T47D (cell line): ENCODE measurements at places on chromosomes 5 and 9.

GRCh38 chr9:1837453-1838084, 177.6 kb upstream of the SMARCA2 start:
- peak; percentile 37 for DNase-seq

GRCh38 chr9:24846248-24846912, 300.7 kb upstream of the IZUMO3 start:
- DNase-seq = no peak

- no peak for DNase-seq
These were observed 4.0 kb downstream of the SQSTM1 start for GRCh38 chr5:179824745-179825112.

GRCh38 chr9:68975365-68976043, 38.4 kb downstream of the PRKACG start:
- DNase-seq = no peak

GRCh38 chr5:4613440-4613839, 526.7 kb upstream of the ADAMTS16 start:
- no peak for DNase-seq

DNA sequence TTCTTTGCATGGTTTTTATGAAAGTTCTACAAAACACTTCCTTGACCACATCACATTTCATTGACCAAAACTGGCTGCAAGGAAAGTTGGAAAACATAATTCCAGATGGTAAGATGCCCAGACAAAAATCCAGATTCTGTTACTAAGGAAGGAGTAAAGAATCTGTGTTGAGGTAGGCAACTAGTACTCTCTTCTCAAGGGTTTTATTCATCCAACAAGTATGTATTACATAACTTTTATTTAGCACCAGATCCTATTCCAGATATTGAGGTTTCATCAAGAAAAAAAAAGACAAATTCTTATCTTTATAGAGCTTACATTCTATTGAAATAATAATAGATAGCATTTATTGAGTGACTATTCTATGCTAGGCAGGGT, 43.2 kb upstream of the UGCG start:
- no peak for DNase-seq

GRCh38 chr5:31049936-31050704, 143.4 kb upstream of the CDH6 start:
- DNase-seq = no peak

DNA sequence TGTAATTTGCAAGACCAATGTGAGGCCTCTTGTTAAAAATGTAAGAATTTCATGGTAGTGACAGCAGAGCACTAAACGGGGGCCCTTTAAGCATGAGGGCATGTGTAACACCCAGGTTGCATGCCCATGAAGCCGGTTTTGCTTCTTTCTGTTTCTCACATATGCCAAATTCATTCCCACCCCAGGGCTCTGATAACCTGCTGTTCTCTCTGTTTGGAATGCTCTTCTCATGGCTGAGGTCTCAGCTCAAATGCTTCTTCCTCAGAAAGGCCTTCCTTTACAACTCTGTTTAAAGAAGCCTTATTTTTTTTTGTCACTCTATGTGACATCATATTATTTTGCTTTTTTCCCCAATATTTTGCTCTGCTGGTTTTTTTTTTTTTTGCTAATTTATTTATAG, 369.0 kb downstream of the KIAA0825 start:
- DNase-seq = no peak

DNA sequence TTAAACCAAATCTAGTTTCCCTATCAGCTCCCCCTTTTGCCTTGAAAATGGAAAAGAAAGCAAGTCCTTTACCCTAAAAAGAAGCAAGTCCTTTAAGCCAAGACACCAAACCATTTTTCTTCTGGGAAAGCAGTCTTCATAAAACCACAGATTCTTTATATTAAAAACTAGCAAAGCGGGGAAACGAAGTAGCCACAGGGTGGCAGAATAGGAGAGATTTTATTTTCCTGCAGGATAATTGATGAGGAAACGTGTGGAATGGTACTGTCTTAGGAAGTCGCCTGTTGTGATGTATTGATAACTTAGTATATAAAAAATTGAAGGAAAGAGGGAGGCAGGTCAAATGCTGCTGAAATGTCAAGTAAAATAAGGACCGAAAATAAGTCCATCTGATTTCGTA, 41.1 kb downstream of the ZNF883 start:
- DNase-seq = peak; percentile 69

DNA sequence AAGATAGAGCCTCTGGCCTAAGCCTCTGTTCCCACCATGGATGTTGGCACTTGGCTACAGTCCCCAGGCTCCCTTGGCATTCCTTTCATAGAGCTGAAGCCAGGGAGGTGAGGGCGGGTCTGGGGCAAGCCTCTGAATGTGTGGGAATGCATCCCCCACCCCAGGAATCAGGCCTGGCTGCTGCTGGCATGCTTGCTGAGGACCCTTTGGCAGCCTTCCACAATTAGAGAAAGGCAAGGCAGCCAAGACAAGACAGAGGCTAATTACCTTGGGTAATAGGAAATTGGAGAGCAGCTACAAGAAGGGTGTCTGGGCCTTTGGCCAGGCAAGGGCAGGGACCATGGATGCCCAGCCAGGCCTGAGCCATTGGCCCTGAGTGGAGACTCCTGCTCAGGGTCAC, 204.4 kb upstream of the TRIM32 start:
- DNase-seq = no peak

DNA sequence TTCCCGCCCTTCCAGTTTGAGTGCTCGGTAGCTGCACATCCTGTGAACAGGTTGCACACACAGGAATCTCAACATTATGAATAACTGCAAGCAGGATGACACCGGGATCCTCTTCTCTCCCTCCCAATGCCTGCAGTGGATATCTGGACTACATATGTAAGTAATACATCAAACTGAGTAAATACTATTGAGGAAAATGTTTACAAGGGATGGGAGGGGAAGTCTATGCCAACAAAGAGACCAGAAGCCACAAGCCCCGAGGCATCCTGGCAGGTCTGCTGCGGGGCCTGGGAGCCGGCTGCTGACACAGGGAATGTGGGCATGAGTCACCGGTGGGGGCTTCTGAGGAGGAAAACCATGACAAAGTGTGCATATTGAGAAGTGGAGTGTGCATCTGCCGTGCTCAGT, 8.6 kb upstream of the ANKRD33B start:
- DNase-seq = no peak

DNA sequence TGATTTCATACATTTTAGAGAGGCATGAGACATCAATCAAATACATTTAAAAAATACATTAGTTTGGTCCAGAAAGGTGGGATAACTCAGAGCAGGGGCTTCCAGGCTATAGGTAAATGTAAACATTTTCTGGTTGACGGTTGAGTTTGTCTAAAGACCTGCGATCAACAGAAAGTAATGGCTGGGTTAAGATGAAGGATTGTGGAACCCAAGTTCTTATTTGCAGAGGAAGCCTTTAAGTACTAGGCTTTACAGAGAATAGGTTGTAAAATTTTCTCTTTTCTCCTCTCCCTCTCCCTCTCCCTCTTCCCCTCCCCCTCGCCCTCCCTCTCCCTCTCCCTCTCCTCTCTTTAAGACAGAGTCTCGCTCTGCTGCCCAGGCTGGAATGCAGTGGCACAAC, 50.8 kb downstream of the PTTG1 start:
- DNase-seq = no peak

DNA sequence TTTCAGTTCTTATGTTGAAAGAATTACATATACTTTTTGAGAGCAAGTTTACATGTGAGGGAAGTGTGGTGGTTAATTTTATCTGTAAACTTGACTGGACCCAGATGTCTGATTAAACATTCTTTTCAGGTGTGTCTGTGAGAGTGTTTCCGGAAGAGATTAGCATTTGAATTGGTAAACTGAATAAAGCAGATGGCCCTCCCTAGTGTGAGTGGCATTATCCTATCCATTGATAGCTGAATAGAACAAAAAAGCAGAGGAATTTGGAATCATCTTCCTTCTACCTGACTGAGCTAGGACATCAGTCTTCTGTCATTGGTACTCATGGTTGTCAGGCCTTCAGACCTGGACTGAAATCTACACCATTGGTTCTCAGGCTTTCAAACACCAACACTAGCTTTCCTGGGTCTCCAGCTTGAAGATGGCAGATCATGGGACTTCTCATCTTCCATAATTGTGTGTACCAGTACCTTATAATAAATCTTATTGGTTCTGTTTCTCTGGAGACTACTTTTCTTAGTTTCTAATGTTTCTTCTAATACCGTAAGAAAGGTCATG, 36.6 kb downstream of the NREP start:
- no peak for DNase-seq
